Bronchial epithelial cell (primary cell): ENCODE measurements at places on chromosomes 5 and 9.
A peak's percentile ranks its signal among the peaks of the same experiment; 100 is the strongest.

GRCh38 chr5:148979083-148979723 lies 83.7 kb downstream of the SH3TC2 start:
- peak; percentile 88 for DNase-seq

GRCh38 chr5:157719245-157719644 lies 12.0 kb upstream of the THG1L start:
- DNase-seq: no peak

- DNase-seq: no peak
Measured at GRCh38 chr9:88748566-88749261, 213.7 kb downstream of the NXNL2 start.

DNA sequence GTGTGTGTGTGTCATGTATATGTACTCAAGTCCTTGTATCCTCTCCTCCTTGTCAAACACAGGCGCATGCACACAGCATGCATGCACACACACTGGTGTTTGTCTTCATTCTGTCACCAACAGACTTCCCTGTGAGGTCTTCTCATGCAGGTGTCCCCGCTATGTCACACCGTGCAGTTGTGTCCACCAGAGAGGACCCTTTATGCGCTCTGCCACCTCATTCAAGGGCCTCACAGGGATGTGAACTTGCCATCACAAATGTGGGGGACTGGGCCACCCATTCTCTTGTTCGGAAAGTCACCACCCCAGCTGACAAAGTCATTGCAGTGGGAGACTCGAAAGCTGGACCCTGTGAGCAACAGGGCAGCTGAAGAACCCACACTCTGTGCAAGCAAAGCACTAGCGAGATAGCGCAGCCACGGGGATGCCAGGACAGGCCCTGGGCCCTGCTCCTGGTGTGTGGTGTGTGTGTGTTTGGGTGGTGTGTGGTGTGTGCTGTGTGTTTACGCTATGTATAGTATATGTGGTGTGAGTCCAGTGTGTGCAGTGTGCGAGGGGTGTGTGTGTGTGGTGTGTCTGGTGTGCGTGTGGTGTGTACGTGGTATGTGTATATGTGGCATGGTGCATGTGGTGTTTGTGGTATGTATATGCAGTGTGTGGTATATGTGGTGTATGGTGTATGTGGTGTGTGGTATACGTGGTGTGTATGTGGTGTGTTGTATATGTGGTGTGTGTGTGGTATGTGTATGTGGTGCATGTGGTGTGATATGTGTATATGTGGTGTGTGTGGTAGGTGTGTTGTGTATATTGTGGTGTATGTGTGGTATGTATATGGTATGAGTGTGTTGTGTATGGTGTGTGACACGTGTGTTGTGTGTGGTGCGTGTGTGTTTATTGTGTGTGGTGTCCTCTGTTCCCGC lies 30.9 kb upstream of the NXNL2 start:
- no peak for DNase-seq

GRCh38 chr9:2495221-2496005 lies 126.2 kb upstream of the VLDLR start:
- no peak for DNase-seq

DNA sequence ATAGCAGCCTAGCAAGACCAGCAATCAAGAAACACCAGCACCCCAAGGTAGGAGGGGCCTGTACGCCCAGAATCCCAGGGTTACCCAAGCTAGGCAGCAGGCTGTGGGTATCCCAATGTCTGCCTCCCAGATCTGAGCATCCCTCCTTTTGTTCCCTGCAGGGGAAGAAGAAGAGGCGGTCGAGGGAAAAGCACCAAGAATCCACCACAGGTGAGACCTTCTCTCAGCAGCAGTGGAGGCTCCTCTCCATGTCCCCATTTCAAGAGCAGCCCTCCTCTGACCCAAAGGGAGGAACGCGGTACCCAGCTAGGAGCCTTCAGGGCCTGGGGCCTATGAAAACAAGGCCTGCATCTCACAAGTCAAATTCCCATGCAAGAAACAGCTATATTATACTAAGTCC lies 28.9 kb downstream of the TCF7 start:
- no peak for DNase-seq

DNA sequence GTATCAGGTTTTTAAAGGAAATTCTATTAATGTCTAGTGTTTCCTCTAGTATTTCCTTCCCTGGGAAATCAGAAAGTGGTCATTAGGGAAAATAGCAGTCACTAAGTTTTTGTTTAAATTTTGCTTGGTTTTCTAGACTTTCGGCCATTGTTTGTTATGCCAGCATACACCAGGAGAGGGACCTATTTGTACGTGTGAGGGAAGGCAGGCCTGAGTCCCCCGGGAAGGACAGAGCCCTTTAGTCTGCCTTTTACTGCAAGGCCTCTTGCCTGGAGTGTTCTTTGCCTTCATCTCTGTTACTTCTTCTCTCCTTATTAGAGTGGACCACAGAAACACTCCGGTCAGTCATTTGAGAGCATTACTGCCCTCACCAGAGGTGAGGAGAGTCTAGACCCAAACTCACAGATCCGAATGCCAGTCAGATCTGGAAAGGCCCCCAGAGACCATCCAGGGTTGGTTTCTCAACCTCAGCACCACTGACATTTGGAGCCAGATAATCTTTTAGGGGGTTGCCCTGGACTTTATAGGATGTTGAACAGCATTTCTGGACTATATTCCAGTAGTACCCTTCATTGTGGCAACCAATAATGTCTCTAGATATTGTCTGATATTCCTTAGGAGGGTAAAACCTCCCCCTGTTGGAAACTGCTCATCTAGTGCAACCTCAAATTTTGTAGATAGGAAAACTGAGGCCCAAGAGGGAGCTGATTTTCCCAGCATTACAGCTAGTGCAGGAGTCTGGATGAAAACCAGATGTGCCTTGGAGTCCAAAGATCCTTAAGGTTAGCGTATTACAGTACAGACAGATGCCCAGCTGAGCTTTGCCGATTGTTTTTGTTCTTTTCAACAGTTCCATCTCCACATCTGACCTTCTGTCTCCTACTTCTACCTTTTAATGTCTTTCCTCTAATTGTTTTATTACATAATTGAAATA lies 93.0 kb upstream of the NIPAL4 start:
- DNase-seq: peak; percentile 30

DNA sequence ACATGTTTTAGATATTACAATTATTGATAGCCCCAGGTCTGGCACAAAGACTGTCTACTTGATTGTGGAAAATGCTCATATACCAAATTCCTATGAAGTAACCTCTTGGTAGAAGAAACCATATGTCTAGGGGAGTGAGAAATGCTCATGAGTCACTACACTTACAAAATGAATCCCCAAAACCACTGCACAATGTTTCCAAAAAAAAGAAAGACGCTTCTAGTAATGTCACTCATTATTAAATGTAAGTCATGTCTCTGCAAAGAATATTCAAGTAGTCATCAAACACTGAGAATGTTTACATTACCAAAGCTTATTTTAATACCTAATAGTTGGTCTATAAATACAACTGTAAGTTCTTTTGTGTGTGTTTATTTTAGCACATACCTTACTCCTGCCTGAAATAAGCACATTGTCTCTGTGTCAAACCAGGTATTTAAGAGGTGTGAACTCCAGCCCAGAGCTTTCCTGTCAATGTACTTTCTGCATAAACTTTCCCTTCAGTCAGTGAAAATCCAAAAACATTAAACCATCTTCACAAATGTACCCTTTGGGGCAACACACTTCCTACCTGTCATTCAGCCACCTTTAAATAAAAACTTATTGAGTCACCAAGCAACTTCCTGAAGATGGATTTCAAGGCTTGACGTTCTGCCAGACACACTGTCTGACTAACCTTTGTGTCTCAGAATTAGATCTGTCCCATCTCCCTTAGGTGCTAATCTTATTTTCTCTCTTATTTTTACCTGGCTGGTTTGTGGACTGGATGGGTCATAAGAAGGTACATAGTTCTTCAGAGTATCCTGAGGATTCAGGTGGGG lies 194.0 kb downstream of the NFIB start:
- peak; percentile 89 for DNase-seq

DNA sequence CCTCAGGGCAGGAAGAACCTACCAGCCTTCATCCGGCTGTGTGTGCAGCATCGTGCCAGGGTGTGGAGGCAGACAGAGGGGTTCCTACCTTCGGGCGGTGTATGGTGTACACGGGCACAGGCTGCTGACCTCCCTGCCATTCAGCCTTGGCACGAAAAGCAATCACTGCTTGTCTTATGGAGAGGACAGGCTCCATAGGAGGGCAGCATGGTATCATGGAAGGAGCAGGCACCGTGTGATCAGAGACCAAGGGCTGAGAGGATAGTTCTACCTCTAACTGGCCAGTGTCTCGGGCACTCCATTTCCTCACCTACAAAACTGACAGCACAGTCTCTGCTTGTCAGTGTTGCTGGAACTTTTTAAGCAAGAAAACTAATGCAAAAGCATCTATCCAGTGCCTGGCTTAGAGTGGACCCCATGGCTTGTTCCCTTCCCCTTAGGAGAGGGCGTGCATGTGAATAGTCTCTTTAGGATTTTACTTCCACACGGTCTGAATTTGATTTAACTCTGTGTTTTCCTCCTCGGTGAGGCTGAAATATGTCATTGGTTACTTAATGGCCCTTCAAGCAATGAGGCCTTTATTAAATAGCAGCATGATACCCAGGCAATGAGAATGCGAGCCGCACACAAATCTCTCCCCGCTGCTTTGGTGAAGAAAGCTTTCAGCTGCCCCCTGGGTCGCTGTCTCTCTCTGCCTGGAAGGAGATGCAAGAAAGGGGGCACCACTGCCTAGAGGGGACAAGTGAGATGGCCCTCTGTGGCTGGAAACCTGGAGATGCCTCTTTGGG lies 22.2 kb downstream of the TTLL11 start:
- no peak for DNase-seq

- DNase-seq: peak; percentile 88
Measured at GRCh38 chr5:143248822-143249579, 154.5 kb downstream of the NR3C1 start.

DNA sequence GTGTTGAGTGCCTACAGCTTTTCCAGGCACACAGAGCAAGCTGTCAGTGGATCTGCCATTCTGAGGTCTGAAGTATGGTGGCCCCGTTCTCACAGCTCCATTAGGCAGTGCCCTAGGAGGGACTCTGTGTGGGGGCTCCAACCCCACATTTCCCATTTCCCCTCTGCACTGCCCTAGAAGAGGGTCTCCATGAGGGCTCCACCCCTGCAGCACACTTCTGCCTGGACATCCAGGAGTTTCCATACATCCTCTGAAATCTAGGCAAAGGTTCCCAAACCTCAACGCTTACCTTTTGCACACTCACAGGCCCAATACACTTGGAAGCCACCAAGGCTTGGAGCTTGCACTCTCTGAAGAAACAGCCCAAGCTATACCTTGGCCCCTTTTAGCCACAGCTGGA lies 131.3 kb downstream of the DEPDC1B start:
- no peak for DNase-seq

GRCh38 chr9:17739022-17739421 lies 160.2 kb downstream of the SH3GL2 start:
- no peak for DNase-seq

DNA sequence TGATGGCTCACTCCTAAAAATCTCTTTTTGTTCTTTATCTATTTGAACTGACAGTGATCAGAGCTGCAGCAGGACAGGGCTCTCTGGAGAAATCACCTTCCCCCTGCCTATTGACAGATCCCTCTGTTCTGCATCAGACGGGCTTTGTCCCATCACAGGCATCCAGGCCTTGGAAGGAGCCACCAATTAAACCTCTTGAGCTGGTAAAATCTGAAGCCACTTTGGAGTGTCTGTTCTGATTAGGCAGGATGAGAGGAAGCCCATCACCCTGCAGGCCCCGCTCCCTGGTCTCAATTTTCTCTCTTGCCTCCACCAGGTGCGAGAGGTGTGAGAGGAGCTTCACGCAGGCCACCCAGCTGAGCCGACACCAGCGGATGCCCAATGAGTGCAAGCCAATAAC lies 97.7 kb downstream of the PRDM6 start:
- no peak for DNase-seq

DNA sequence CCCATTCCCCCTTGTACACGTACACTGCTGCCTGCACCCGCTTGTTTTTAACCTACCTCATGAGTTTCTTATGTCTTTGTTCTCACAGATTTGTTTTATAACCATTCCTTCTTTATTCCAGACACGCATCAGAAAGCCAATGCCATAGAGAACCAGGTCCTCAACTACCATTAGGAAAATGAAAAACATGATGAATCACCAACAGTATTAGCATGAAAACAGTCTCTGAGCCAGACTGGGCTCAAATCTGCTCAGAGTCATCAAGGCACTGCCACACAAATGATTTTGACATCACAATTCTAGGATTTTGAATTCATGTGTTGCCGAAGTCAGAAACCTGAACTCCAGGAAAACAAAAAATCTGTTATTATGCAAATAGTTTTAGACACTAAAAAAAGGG lies 394.1 kb upstream of the GRIA1 start:
- no peak for DNase-seq

DNA sequence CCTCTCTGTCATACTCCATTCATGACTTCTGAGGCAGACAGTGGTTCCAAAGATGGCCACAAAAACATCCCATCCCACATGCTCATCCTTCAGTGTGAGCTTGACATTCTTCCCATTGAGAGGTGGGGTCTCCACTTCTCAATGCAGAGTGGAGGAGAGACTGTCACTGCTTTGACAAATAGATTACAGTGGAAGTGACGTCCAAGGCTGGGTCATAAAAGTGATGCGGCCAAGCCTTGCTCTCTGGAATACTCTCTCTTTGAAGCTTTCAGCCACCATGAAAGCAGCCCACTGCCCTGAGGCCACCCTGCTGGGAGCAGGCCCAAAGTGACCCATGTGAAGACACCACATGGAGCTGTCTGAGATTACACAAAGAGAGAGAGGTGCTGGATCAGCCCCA lies 59.0 kb upstream of the DNAH5 start:
- no peak for DNase-seq

DNA sequence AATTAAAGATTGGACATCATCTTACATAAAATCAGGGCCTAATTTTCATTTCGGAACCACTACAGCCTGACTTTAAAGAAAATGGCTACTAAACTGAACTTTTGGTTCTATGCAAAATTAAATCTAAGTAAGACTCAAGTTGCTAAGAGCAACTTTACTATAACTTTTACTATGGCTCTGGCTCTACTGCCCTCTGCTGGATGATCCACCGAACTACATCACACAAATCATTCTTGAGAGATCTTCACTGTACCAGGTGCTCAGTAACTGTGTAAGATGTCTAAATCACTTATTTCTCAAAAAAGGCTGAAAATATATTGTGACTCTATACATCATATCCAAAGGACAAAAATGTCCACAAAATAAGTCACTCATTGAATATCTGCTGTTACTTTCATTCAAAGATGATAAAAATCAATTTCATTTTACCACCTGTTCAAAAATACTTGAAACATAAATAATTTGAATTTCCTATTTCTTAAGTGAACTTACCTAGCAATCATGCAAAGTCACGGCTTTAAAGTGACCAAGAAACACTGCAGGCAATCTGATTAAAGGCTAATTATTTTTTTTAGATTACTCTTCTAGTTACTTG lies 13.5 kb downstream of the MOCS2 start:
- peak; percentile 63 for DNase-seq

DNA sequence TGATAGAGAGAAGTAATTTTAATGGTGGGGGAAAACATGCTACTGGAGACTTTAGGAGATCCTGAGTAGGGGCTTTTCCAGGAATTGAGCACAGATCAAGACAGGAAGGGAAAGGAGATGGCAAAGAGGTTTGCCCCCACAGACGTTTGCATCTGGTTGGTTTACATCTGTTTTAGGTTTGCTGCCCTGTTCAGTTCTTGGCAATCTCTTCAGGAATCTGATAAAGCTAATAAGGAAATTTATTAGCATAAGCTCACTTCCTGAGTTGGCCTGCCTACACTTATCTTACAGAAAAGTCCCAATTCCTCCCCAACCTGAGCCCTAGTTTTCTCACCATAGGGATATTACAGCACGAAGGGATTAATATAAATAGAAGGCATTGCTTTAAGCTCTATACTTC lies 3.4 kb upstream of the CFAP95 start:
- no peak for DNase-seq
